Cardiac muscle cell (in vitro differentiated cells and primary cell): ENCODE measurements at places on chromosomes 12 and 14. TPM values are rescaled to one million over a fixed set of nuclear protein-coding genes. Genes with fewer than 3 reads are reported as not detected.

The PGF gene
- polyA plus RNA-seq = 23.5 and 24.6 TPM in 2 replicates

GRCh38 chr14:78143489-78144145 lies 26.6 kb upstream of the NRXN3 start:
- DNase-seq = no peak

GRCh38 chr14:82403987-82404386 lies 870.3 kb upstream of the SEL1L start:
- DNase-seq = peak; percentile 62

GRCh38 chr12:6450091-6450868 lies 1.6 kb upstream of the TAPBPL start:
- DNase-seq = no peak

GRCh38 chr12:2759733-2760132 lies 35.0 kb upstream of the FKBP4 start:
- no peak for DNase-seq
